Stimulated activated CD8-positive, alpha-beta memory T cell treated with anti-CD3 and anti-CD28 coated beads, Interleukin-7, amount 100 ng/mL, for 24 hours (primary cell): ENCODE measurements at places on chromosomes 11 and 22.

DNA sequence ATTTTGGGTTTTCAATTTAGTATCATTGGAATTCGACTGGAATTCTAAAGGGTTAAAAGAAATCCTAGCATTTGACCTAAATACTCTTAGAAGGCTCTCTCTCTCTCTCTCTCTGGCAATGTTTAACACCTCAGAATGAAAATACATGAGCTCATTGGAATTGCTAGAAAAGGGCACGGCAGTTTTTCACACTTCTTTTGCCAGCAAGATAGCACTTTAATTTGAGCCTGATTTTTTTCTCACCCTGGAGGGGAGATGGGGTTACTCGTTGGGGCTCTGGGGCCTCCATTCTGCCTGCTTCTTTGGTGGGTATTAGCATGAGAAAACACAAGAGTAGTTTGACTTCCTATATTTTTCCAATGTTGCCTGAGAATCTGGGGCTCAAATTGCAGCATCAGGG is 22.8 kb upstream of the CLMP start:
- DNase-seq: no peak

DNA sequence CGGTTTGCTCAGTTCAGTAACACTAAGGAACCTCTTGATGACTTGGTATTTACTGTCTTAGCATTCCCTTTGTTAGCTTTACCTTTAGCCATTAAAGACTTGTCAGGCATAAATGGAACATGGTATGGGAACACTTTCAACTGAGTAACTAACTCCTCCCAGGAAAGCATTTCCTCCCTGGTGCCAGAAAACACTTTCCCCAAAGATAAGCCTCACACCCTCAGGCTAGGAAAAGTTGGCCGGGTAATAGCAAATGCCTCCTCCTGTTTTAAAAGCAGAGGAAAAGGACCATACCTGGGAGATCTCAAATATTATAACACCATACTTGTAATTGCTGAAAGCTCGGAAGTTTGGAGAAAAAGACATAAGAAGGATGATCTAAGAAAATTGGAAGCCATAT is 12.0 kb downstream of the KCNJ11 start:
- DNase-seq: no peak

- DNase-seq: no peak
These were observed 4.3 kb upstream of the BCR start for GRCh38 chr22:23175817-23176644.

- DNase-seq: no peak
These were observed 14.9 kb downstream of the MMP20 start for GRCh38 chr11:102610200-102610599.

- no peak for DNase-seq
These were observed 135.9 kb downstream of the FDX1 start for GRCh38 chr11:110565357-110566336.

DNA sequence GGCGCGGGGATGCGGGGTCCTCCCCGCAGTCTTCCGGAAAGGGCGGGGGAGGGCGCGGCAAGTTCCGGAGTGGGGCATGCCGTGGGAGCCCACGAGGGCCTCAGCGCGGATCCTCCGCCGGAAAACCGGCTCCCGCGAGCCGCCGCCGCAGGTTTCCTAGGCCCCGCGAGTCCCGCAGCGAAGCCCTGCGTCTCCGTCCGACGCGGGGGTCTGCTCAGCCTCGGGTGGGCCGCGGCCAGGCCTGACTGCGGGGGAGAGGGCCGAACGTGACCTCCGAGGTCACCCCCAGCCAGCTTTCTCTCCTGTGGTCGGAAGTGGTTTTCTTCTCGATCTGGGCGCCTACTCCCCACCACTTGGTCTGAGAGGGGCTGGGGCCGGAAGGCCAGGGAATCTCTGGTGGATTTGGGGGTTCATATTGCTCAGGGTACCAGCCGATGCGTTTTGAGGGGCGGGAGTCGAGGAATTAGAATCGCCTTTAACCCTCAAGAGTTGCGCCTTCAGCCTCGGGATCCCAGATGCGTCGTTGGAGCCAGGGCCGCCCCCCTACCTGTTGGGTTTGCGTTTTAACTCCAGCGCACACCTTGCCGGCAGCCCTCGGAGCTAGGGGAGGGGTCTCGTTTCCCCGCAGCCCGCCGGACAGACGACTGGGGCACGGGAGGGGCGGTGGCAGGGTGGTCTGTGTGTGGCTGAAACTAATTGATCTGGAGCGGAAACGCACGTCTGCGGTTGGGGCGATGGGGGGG is 3.6 kb upstream of the CCND1 start:
- DNase-seq: no peak

DNA sequence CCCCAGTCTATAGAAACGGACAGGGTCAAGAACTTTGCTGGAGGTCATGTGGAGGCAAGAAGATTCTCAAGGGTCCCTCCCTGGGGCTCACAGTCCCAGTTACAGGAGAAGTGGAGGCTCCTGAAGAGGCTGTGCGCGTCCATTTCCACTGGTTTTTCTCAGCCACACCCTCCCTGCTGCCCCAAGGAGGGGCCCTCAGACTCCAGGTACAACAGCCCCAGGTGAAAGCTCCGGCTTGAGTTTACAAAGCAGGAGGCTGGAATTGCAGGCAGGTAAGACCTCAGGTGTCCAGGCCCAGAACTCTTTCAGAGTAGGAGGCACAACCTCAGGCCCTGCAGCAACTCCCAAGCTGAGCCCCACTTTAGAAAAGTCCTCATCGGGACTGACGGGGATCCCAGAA is 3.1 kb downstream of the SHANK2 start:
- DNase-seq: no peak

- DNase-seq: no peak
These were observed 855.9 kb downstream of the TBC1D22A start for GRCh38 chr22:47618180-47619010.

DNA sequence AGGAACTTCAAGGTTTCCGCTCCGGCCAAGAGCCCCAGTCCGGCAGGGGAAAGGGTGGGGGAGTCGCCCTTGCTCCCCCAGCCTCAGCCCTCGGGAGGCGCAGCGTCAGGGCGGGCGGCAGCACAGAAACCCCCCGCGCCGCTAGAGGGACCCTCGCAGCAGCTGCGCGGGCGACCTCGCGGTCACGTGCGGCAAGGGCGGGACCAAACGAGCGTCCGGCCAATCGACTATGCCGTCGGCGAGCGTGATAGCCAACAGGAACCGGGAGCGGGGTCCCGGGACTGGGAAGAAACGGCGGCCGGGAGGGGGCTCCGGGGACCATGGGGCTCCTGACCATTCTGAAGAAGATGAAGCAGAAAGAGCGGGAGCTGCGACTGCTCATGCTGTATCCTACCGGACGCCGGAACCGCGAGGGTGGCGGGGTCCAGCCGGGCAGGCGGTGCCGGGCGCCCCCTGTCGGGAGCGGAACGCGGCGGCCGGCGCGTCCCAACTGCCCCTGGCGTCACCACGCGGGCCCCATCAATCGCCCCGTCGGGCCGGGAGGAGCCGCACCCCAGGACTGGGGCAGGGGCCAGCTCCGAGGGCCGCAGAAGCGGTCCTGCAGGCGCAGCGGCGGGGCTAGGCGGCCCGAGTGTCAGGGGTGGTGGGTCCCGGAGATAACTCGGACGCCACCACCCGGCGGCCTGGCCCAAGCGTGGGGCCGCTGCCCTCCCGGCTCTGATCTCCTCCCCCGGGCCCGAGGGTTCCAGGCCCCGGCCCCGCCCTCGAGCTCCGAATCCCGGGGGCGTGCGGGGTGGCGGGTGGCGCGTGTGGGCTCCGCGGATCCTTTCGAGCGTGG is at the start of gene ARL2:
Gene ARL2 (plus strand): TSS at position 273 of the 838 bp plus-strand sequence. CDS start 48 bp downstream, at position 321.
- peak; percentile 71 for DNase-seq

GRCh38 chr22:33124471-33124870 is 66.3 kb upstream of the SYN3 start:
- no peak for DNase-seq

GRCh38 chr11:122044086-122044485 is 71.9 kb downstream of the BLID start:
- no peak for DNase-seq

GRCh38 chr22:43126501-43127165 is 16.1 kb downstream of the BIK start:
- no peak for DNase-seq

DNA sequence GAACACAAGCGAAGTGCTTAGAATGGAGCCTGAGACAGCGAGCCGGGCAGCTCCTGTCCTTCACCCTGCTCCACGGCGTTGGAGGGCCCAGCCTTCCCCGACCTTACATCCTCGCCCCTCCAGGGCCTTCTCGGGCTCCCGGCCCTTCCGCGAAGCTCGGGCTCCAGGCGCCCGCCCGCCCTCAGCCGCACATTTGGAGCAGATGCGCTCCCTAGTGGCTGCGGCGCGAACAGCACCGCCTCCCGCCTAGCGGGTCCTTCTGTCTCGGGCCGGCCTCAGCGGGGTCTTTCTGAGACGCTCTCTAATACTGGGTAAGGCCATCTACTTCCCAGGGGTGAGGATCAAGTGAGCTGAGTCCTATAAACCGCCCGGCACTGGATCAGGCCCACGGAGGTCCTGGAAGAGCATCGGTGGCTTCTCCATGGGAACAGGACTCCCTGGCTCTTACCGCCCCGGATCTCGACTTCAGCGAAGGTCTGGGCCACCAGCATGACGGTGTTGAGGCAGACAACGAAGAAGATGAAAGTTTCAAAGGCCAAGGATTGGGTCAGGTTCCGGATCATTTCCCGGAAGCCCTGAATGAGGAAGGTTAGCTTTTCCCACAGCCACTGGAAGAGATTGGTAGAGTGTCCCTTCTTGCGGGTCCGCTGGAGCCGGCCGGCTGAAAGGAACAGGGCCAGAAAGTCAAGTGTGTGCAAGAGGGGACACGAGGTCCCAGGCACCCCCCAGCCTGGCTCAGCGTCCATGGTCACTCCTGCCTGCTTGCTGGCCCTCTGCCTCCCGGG is 3.7 kb downstream of the CATSPER1 start:
- peak; percentile 66 for DNase-seq

DNA sequence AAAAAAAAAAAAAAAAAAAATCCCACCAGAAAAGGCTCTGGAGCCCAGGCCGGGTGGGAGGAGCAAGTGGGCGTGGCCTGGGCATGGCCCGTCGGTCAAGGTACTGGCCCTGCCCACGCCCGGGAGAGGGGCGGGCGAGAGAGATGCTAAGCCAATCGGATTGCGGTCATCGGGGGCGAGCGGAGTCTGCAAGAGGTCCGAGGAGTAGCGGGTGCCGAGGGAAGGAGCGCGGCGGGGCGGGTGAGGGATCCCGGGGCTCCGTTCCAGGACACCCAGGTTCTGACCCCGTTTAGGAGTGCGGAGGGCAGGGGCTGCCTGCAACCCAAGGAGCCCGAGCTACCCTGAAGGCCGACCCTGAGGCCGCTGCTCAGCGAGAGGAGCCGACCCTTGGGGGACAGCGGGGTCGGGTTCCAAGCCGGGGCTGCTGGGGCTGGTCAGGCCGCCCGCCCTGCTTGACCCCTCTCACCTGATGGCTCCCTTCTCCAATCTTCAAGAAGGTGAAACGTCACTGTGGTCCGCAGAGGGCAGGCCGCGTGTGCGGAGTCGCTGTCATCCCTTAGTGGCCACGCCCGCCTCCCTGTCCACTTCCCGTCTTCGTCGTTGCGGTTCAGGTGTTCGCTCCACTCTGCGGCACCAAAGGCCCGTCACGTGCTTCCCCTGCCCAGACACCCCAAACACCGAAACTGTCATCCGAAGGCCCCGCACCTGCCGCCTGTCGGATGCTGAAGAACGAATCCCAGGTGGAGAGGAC is 11.1 kb upstream of the TAB1 start:
- peak; percentile 33 for DNase-seq

DNA sequence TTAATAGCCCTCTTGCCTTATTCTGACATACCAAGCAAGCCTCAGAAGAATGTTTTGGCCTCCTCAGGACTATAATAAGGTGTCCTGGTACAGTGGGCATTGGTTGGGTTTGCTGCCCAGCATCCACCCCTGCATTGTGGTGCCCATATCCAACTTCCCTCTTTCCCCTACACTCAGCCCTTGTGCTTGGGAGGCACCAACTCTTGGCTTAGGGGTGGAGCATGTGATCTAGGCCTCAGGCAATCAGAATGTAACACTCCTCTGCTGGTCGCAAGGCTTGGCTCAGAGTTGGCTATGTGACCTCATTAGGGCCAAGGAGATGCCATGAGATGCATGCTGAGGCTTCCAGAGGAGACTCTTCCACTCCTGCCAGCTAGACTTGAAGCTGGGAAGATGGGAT is 123.0 kb downstream of the CSNK2A3 start:
- DNase-seq: no peak

DNA sequence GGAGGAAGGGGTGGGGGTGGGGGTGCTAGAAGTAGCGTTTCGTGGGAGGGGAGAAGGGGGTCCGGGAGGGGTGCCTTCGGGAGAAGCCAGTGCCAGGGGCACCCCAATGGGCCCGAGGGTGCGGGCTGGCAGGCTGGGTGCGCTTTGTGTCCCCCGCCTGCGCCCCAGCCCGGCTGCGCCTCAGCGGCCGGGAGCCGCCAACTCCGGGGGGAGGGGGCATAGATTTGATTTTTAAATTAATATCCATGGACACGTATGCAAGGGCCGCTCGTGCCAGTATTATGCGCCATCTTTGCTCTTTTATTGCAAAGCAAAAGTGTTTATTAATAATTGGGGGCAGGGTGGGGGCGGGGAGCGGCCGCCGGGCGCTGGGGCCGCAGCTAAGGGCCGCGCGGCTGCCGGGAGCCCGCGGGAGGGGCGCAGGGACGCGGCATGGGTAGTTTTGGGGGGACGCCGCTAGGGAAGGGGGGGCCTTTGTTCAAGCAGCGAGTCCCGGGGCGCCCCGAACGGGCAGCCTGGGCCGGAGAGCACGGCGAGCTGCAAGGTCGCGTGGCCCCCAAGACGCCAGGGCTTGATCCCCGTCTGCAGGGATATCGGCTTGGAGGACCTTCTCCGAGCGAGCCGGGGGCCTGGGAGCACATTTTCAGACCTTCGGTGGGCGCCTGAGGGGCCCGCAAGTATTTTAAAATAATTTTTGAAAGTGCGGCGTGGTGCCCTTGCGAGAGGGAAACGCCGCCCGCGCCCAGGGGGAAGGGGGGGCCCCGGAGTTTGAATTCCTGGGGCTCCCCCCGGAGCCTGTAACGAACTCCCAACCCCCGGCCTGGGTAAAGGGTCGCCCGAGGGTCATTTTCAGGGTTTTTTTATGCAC is 959 bp downstream of the CCND1 start:
- DNase-seq: no peak

DNA sequence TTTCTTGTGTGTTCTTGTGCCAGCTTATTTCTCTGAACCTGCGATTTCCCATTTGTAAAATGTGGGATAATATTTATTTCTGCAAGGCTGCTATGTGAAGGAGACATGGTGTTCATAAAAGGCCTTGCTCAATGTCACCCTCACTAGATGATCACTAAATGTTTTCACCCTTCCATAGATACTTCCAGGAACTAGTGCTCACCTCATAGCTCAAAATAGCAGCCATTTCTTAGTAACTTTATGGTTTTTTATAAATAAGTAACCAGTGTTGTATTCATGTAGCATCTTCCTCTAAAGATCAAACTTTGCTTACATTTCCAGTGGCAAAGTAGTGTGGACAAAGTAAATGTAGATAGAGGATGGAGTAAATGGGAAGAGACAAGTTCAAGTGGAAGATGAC is 23.8 kb downstream of the SYTL2 start:
- DNase-seq: no peak

- DNase-seq: no peak
These were observed 37.2 kb upstream of the CSNK2A3 start for GRCh38 chr11:11390068-11390771.

GRCh38 chr11:131572423-131572822 is 202.0 kb downstream of the NTM start:
- DNase-seq: no peak

- DNase-seq: no peak
These were observed 10.0 kb upstream of the OR8B4 start for GRCh38 chr11:124434699-124435098.

GRCh38 chr22:43853328-43853931 is 8.9 kb downstream of the SULT4A1 start:
- DNase-seq: no peak

- DNase-seq: no peak
These were observed 1.3 kb downstream of the SCARF2 start for GRCh38 chr22:20436307-20436767.

- DNase-seq: no peak
These were observed 32.3 kb downstream of the PDHX start for GRCh38 chr11:34948696-34949095.

GRCh38 chr11:12901874-12902481 is 107.1 kb upstream of the RASSF10 start:
- DNase-seq: no peak
